Activated CD4-positive, alpha-beta memory T cell treated with anti-CD3 and anti-CD28 coated beads, Interleukin-2, amount 10 ng/mL, durations not matched to agents 7 days and 5 days (primary cell): ENCODE measurements at places on chromosomes 11 and 22. TPM values are rescaled to one million over a fixed set of nuclear protein-coding genes. Genes with fewer than 3 reads are reported as not detected.
A peak's percentile ranks its signal among the peaks of the same experiment; 100 is the strongest.

DNA sequence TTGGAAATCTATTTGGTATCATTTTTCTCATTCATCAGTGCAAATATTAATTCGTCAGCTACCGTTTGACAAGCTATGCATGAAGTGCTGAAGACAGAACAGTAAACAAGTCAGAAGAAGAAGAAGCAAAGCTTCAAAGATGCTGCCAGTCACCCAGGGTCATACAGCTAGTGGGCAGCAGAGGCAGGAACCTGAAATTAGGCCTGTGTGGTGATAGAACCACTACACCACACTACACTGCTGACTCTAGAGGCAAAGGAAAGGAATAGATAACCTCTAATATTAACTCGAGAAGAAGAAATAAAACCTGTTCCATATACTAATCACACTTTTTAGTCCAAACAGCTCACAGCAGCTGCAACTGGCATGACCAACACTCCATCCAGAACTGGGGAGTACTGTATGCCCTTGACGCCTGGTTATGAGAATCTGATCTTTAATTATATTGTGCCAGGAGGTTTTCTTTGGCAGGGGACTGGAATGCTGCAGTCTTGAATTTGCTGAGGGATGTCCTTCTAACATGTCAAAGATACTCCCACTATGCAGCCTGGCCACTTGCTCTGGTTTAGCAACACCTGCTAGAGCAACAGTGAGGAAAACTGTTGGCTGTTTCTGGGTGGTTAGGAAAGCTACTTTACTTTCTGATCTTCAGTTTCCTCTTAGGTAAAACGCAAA, 73.0 kb downstream of the PAK1 start:
- no peak for DNase-seq

DNA sequence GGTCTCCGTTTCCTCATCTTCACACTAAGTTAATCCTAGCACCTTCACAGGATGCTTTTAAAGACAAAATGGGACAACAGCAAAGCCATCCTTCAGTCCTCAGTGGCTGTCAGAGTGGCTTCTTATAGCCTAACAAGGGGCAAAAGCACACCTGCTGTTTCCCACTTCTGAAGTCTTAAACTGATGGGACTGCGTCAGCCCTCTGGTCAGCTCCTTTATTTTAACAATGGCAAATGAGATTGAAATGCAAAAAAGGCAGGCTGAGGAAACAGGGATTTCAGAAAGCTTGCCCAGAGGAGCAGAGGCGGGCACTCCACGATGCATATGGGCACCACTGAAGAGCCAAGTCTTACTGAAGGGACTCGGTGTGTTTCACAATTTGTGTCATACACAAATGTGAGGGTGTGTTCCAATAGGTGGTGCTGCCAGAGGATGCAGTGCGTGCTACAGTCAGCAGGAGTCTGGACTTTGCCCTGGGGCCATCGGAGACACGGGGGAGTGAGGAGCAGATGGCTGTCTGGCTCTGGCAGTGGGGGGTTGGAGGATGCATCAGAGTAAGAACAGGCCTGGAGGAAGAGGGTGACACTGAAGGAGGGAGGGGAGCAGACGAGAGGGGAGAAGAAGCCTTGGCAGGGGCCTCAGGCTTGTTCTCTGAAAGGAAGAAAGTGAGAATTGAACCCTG, 47.3 kb downstream of the TENM4 start:
- DNase-seq: no peak

GRCh38 chr11:9803685-9804418, 140.0 kb downstream of the SWAP70 start:
- no peak for DNase-seq

DNA sequence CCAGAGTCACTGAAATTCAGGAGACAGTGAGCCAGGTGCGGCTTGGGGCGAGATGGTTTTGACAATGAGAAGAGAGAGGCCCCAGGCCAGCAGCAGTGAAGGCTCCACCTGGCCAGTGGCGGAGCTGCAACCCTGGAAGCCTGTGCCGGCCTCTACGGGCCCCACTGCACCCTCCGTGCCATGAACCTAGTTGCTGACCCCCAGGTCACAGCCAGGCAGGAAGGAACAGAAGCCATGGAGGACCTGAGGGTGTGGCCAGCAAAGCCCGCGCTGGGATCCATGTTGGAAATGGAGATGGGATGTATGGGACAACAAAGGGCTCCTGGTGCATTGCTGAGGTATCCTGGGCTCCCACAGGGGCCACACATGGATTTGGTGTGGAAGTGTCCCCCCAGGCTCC, 1528.5 kb downstream of the BRD1 start:
- no peak for DNase-seq

- DNase-seq: no peak
These were observed 63.7 kb downstream of the CYTH4 start for GRCh38 chr22:37345863-37346504.

DNA sequence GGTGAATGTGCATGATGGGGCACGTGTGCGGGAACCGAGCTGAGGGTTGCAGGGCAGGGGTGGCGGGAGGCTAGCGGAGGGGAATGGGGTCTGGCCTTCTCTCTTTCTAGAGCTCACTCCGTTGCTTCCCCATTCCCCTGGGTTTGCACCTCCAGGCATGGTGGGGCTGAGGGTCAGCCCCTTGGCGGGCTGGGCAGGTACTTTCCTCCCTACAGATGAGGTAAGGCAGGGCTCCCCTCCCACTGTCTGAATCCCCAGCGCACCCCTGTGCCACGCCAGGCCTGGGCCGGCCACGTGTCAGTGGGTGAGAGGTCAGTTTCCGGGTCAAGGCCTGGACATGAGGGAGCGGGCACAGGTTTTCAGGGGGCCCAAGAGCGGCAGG, 8.9 kb downstream of the SUSD2 start:
- DNase-seq: no peak

DNA sequence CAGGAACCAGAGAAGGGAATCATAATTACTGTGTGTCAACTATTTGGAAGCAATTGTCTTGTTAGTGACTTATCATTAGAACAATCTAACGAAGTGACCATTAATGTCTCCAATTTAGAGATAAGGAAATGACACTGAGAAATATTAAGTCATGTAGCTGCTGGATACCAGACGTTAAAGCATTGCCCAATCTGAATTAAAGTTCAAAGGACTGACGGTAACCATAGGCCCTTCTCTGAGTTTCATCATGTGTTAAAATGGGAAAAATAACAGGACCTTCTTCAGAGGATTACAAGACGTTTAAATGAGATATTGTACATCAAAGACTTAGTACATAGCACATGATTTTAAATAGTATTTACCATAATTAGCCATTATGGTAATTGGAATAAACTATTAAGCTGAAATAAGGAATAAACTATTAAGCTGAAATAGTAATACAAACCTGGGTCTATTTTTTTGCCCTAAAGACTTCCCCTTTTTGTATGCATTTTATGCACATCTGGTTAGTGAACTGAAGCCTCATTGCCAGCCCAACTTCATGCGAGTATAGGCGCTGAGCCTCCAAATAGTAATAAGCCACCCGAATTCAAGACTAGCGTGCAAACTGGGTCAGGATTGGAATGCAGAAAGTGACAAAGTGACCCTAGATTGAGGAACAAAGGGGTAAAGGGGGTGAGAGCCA, 41.0 kb downstream of the GLYATL1 start:
- DNase-seq: no peak

- no peak for DNase-seq
These were observed 473.1 kb downstream of the LRRC4C start for GRCh38 chr11:40986320-40986719.

GRCh38 chr11:14249121-14249963, 109.6 kb downstream of the RRAS2 start:
- DNase-seq: peak; percentile 77

- DNase-seq: no peak
These were observed 68.8 kb downstream of the LRRC32 start for GRCh38 chr11:76601724-76602123.

DNA sequence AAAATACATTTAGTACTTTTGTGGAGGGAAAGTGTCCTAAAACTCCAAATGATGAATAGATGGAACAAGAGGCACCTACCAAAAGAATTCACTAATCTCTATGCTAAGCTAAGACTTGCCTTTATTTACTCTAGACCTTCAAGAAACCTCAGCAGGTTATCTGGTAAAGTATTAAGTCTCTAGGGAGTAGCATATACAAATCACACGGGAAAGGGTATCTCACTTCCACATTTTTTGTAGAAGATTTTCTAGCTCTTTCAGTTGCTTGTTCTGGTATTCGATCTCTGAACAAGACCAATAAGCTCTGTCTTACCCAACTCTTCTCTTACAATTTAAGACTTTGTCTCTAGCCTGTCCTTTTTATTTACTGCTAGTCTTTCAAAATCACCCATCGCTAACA, 18.1 kb upstream of the CADM1 start:
- DNase-seq: no peak

DNA sequence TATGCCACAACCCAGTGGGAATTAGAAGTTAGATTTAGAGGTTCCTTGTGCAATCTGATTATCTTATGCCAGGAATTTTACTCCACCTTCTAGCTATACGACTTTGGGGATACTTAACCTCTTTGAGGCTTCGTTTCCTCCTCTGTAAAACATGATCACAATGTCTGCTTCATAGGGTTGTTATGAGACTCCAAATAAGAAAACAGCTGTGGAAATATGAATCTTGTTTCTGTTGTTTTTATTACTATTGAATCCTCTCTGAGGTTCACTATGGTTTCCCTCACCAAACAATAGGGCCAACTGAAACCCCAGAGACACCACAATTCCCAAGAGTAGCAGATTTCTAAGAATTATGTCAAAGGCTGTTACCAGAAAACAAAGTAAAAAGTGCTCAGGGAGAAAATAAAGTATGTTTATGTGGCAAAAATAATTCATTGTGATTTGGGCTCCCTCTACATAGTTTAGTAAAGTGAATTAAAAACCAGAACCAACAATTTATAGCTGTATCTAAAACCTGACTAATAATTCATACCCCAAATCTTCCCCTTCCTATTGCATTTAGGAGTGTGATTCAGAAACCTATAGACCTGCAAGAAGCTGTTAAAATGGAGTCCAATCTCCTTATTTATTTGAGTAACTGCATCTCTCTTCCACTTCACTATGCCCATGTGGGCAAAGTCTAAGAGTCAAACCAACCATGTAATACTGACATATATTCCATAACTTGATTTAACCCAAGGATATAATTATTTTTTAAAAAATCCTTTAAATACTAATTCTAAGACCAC, 38.4 kb downstream of the AMBRA1 start:
- DNase-seq: peak; percentile 36

- no peak for DNase-seq
These were observed 496 bp upstream of the CST6 start for GRCh38 chr11:66011239-66011784.

- DNase-seq: no peak
These were observed 17.5 kb downstream of the KCNJ5 start for GRCh38 chr11:128908391-128909246.

- DNase-seq: no peak
These were observed 228.4 kb downstream of the BLID start for GRCh38 chr11:121887569-121887968.

DNA sequence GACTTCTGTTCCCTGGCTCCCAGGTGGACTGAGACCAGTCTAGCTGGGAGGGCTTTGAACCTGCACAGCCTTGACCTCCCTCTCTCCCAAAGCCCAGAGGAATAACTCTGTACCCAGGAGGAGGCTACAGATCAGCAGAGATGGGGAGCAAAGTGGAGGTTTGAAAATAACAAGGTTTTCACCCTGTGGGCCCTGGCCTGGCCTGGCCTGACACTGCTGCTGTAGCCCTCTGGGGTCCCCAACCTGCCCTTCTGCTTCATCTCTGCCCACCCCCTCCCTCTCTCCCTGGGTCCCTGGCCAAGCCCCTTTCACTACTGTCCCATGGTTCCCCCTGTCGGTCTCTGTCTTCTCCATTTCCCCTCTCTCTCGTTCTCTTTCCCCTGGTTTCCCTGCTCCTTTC, 225.2 kb downstream of the BUD13 start:
- no peak for DNase-seq

DNA sequence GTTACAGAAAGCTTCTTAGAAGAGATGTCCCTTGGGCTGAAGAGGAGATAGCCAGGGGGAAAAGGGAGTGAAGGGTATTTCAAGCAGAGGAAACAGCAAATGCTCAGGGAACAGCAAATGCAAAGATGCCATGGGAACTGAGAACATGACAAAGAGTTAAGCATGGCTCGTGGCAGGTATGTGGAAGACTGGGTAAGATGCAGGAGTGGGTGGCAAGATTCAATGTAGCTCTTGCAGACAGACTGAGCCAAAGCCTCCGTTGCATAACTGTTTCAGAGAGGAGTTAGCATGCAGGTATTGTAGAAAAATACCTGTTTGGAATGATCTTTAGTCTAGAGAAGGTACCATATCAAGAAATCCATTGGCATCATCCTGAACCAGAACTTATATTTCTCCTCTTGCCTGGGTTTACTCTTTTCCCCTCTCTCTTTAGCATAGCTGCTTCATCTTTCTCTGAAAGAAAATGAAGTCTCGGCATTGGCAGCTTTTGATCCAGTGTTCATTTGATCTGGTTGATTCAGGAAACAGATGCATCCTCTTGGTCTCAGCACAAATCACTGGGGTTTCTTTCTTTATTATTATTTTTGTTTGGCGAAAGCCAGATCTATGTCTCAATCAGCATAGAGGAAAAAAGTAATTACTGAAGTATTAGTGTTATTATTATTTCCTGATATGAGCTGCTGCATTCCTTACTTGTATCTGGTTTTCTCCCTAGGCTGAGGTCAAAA, 41.7 kb upstream of the NUP160 start:
- no peak for DNase-seq

DNA sequence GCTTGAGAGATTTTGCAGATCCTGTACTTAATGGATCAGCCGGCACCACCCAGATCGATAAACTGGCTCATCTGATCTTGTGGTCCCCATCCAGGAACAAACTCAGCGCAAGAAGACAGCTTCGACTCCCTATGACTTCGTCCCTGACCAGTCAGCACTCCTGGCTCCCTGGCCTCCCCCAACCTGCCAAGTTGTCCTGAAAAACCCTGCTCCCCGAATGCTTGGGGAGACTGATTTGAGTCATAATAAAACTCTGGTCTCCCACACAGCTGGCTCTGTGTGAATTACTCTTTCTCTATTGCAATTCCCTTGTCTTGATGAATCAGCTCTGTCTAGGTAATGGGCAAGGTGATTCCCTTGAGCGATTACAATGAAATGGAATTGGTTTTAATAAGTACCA, 29.5 kb downstream of the OR2AG2 start:
- no peak for DNase-seq

- peak; percentile 69 for DNase-seq
These were observed 62.4 kb downstream of the NECTIN1 start for GRCh38 chr11:119666463-119667131.

- DNase-seq: no peak
These were observed 12.8 kb downstream of the AQP11 start for GRCh38 chr11:77602381-77603088.

GRCh38 chr22:24435861-24436371, 8.5 kb downstream of the ADORA2A start:
- no peak for DNase-seq

The EP300 gene
- 63.3 TPM for total RNA-seq

The SULT4A1 gene
- total RNA-seq: not detected

The DUSP8 gene
- 2.6 TPM for total RNA-seq

The BRD1 gene
- total RNA-seq: 54.7 TPM

The CD3D gene
- 467 TPM for total RNA-seq

The GDPD4 gene
- total RNA-seq: not detected

The BEST1 gene
- total RNA-seq: 0.30 TPM

The C11orf16 gene
- not detected for total RNA-seq

The GUCY1A2 gene
- total RNA-seq: not detected

The DBX1 gene
- total RNA-seq: not detected

The SMIM35 gene
- total RNA-seq: 0.55 TPM
